NCI-H2107 (cell line): ENCODE measurements at places on chromosomes 2 and 18.

GRCh38 chr2:110714452-110715224 lies 17.7 kb upstream of the ACOXL start:
- DNase-seq, result no peak

DNA sequence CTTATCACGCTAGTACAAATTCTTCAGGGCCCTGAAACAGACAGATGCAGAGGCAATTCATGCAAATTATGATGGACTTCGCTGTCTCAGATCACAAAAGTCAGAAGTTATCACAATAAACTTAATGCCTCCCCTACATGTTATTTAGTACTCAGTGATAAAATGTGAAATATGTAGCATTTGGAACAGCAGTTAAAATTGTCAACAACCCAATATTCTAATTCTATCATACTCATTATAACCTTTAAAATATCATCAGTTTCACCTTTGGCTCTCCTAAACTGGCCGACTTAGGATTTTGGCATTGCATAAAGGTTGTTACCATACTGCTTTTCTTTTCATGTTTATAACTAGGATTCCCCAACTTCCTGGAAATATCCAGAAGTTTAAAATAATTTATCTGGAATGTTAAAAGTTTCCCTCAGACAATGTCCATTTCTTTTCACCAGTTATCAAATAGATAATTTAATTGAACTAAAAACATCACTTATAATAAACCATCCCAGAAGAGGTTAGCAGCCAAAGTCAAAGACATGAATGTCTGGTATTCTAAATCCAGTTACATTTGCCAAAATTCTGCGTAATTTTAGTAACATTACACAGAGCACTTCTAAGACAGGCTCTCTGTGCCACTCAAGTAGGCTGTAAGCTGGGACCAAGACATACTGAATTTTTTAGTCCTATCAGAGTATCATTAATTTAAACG lies 239.8 kb downstream of the RBM43 start:
- DNase-seq, result no peak

DNA sequence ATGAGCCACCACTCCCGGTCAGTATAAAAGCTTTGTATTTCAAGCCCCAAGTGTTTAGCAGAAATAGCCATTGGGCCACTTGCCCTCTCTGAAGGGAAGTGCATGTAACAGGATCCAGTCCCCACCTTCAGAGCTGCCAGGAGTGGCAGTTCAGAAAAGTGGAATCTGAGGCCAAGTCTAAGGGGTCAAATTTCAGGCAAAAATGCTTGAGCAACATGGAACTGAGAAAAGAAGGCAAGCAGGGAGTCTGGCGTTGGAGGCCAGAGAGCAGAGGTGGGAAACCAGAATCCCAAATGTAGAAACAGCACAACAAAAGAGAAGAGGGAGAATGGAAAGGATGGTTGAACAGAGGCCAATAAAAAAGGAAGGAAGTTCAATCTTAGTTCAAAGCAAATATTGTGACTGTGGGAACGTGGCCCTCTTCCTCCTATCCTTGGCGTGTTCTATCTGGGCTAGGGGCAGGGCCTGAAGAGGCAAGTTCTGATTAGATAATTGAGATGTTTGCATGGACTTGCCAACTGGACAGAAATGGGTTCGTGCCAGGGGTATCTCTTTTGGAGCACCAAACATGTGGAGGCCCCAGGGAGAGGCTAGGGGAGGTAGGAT lies 102.2 kb downstream of the AP1S3 start:
- DNase-seq, result no peak

- DNase-seq, result no peak
These were observed 129.1 kb downstream of the DDX1 start for GRCh38 chr2:15720561-15721307.

DNA sequence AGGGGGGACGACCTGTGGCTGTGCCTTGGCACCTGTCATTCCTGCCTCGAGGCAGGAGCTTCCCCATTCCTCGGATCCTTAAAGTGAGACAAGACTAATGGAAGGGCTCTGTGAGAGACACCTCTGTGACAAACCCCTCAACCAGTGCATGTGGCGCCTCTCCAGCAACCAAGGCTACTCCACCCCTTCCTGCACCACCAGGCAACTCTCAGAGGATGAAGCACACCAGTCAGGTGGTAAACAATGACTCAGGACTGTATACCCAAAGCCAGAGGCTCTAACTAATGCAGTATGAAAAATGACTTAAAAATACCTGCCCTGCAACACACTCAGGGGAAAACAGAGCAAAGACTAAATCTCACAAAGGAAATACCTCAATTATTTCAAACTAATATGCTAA lies 136.9 kb downstream of the UXS1 start:
- DNase-seq, result no peak

- peak; percentile 51 for DNase-seq
These were observed 96.9 kb upstream of the ZNF397 start for GRCh38 chr18:35143622-35144596.

- no peak for DNase-seq
These were observed at the start of gene APOB for GRCh38 chr2:21043744-21044532. Gene APOB (minus strand): TSS chr2:21044073. CDS start chr2:21043945, 128 bp downstream.

DNA sequence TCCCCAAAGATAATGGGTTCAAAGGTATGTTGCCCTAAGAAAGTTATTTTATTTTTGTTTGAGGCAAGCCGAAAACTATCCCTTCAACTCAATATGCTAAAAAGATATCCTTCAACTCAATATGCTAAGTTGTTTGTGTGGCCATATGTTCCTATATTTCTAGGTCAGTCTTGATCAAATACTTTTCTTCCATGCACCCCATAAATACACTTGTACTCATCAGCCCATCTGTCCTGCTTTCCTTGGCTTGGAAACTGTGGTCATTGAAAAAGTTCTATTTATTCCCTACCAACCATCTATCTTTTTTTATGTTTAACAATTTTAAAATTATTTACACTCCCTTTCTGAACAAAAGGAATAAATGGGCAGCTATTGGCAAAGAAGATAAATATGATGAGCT lies 447.7 kb downstream of the NRXN1 start:
- no peak for DNase-seq

GRCh38 chr2:73043276-73043675 lies 28.2 kb downstream of the SFXN5 start:
- DNase-seq, result no peak

- DNase-seq, result no peak
These were observed 12.4 kb downstream of the SLC8A1 start for GRCh38 chr2:40439473-40439872.

DNA sequence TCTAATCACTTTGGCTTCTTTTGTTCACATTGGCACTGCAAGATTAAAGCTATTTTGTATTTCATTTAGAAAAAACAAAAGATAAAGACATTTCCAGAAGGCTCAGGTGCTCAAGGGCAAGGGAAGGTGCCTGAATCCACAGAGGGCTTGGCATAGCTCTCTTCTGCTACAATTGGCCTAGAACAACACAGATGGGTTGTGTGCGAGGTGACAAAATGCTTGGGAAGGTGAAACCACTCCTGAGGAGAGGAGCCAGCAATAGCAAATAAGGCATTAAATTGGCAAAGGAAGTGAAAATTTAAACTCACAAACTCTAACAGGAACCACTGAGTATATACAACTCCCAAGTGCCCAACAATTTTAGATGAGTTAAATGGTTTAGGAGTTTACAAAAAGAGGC lies 1290.4 kb upstream of the CHAC2 start:
- DNase-seq, result no peak

DNA sequence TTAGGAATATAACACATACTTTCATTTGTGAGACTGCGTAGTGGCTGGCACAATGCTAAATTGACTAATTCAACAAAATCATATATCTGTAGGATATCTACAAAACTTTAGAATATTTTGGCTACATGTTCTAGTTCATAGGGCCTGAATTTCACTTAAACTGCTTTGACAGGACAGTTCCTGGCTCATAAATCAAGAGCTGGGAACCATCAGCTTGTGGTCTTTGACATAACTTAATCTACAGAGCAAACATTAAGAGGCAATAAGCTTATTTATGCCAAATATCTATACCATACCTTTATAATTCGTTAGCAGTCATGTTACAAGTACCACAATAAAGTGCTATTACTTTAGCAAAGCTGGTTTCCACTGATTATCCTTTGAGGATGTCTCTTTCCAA lies 83.5 kb downstream of the ROCK2 start:
- DNase-seq, result no peak

- no peak for DNase-seq
These were observed 691.2 kb downstream of the EPHA4 start for GRCh38 chr2:220880623-220881596.

DNA sequence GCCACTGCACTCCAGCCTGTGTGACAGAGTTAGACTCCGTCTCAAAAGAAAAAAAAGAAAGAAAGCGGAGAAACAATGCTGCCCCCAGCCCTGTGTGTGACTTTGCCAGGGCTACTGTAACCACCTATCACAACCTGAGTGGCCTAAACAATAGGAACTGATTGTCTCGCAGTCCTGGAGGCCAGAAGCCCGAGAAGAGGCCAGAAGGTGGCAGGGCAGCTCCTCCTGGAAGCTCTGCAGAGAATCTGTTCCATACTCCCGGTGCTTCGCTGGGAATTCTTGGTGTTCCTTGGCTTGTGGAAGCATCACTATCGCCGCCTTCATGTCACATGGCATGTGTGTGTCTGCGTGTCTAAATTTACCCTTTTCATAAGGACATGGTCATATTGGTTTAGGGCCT lies 14.4 kb upstream of the RAB17 start:
- DNase-seq, result no peak

- no peak for DNase-seq
These were observed 173.4 kb upstream of the BOD1L2 start for GRCh38 chr18:56973487-56973886.

- no peak for DNase-seq
These were observed 26.9 kb upstream of the YWHAQ start for GRCh38 chr2:9657731-9658130.
